DMS79 (cell line): ENCODE measurements at places on chromosomes 7 and 10.

DNA sequence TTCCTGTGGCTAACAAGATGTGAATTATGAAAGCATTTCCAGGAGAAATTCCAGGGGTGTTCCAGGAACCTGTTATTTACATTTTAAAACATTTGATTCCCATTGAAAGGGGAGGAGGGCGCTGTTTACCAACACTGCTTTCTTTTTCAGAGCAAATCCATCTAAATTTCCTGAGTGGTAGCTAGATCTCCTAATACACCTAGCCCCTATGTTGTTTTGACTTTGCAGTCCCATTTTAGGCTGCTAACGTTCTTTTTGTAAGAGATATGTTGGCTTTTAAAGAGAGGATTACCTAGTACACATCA is 130.8 kb downstream of the TCF7L2 start:
- DNase-seq, result no peak

DNA sequence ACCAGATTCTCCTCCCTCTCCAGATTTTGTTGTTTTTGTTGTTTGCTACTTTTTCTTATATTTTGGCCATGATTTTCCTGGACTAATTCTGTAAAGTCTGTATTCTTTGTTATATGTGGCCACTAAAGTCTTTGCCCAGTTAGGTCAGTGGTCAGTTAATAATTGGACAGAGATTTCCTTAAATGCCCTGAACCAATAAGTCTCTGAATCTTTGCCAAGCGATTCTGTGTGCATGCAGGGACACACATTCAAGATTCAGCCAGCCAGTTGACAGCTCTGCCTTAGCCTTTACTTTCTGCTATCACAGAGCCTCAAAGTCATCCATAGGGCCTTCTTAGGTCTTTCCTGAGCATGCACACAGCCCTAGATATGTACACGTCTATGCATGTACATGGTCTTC is 11.0 kb upstream of the COL17A1 start:
- DNase-seq, result no peak

GRCh38 chr7:99833289-99833877 is 5.6 kb downstream of the CYP3A43 start:
- DNase-seq, result no peak

DNA sequence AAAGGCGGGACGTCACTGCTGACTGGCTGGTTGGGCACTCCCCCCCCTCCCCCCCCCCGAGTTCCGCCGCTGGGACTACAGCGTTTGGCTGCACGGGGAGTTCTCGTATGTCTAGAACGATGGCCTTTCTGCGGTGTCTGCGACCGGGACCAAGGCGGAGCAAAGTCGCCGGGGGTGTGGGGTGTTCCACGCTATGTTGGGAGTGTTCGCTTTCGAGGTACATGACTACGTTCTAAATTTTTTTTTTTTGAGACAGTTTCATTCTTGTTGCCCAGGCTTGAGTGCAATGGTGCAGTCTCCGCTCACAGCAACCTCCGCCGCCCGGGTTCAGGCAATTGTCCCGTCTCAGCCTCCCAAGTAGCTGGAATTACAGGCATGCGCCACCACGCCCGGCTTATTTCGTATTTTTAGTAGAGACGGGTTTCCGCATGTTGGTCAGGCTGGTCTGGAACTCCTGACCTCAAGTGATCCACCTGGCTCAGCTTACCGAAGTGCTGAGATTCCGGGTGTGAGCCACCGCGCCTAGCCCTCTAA is 573 bp upstream of the IDI1 start:
- DNase-seq, result no peak

DNA sequence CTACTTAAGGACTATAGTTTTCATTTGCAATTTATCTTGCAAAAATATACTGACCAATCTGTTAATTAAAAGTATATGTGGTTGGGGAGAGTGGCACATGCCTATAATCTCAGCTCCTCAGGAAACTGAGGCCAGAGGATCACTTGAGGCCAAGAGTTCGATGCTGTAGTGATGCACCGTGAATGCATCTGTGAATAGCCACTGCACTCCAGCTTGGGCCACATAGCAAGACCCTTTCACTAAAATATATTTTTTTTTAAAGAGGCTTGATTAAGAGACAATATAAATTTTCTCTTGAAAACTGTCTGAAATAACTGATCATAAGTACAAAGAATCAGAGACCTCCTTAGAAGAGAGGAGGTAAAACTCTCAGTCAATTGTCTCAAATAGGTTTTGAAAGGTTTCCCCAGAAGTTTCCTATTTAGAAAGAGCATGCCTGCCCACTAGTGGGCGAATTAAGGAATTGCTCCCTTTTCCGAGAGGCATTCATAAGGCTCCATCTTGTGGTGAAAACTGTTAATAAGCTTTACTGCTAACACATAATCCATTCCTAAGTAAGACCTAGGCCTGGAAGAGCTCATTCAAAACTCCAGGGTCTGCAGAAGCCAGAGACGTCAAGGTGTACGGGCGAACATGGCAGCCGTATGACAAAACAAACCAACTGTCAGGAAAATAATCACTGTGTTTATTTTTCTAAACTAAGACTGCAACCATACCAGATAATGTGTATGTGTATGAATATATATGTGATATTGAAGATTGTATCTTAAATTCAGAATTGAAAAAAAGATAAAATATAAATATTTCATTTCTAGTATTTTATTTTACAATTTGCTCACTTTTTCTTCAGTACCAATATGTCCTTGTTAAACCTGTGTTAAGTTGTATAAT is 6.8 kb upstream of the TAS2R40 start:
- DNase-seq, result peak; percentile 56

- no peak for DNase-seq
These were observed 83.7 kb upstream of the AFAP1L2 start for GRCh38 chr10:114487815-114488536.

GRCh38 chr10:7027237-7027912 is 383.5 kb downstream of the SFMBT2 start:
- no peak for DNase-seq

- no peak for DNase-seq
These were observed 152.5 kb downstream of the SLC25A13 start for GRCh38 chr7:96169439-96169838.
